ENCODE measurements at places on chromosomes 3 and 15.
A peak's percentile ranks its signal among the peaks of the same experiment; 100 is the strongest.

DNA sequence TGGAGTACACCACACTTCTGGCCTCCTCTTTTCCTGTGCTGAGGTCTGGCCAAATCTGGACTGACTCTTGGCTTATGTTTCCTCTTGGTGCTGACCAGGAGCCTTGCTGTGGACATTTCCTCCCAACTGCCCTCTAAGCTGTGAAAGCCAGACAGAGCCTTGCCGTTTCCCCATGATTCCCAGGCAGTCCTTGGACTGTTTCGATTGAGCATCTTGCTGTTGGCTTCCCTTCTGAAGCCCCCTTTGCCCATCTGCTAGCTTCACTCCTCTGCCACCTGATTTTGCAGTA is 110.5 kb downstream of the EPHB1 start:
- no peak for DNase-seq

GRCh38 chr3:126259411-126260391 is 79.3 kb upstream of the ALDH1L1 start:
- no peak for DNase-seq

DNA sequence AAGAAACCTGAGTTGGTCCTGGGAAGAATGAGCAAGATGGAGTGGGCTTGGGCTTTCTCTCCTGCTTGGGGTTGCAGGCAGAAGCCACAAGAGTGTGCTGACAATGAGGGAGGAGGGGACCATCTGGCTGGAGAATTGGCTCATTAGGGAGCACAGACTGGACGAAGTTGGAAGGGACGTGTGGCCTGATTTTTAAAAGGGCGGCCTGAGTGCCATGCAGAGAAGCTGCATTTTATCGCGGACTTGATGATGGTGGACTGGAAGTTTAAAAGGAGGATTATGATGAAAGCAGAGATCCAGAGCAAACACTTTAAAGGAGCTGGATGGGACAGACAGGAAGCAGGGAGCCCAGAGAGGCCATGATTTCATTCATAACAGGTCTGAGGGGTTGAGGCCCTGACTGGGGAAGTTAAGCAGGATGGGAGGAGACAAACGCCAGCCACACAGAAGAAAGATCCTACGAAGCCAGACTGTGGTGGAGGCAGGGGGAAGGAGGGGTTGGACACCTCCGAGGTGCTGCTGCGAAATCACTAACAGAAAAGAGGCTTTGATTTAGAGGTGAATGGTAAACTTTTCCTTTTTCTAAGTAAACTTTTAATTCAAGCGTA is 23.6 kb downstream of the TLNRD1 start:
- DNase-seq = peak; percentile 17

DNA sequence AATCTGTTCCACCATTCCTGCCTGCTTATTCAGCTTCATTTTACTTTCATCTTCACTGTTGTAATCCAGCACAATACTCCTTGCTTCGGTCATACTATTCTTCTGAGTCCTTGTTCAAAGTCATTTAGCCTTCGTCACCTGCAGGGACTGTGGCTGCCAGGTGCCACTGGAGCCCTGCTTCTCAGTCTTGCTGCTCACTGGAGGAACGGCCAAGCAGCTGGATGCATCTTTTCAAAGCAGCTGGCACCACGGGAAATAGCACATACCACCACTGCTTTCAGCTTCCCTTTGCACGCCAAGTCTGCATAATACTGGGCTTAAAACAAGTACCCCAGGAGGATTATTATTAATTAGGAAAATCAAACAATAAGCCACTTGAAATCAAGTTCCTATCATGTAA is 287.6 kb downstream of the BCHE start:
- DNase-seq = no peak

GRCh38 chr3:58180940-58181587 is 29.7 kb downstream of the DNASE1L3 start:
- DNase-seq = no peak

- DNase-seq = peak; percentile 13
Measured at GRCh38 chr3:119918992-119919933, 137.4 kb downstream of the NR1I2 start.

- no peak for DNase-seq
Measured at GRCh38 chr3:168884353-168884903, 779.1 kb downstream of the MECOM start.

DNA sequence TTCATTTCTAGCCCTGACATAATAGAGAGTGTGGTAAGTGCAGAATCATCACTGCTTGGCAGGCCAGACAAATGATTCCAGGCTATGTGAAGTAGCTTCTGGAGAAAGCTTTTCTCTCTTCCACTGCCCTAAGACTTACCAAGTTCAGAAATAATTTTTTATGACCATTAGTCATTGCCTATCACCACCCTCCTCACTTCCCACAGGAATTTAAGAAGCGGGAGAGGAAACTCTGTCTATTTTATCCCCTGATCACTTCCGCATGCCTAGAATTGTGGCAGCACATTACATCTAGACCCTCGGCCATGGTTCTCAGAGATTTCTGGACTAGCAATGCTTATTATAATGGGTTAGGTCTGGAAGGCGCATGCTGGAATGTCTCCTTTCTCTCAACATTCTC is 397.8 kb upstream of the NR2F2 start:
- no peak for DNase-seq

GRCh38 chr3:32706348-32707025 is 21.5 kb downstream of the CNOT10 start:
- no peak for DNase-seq

DNA sequence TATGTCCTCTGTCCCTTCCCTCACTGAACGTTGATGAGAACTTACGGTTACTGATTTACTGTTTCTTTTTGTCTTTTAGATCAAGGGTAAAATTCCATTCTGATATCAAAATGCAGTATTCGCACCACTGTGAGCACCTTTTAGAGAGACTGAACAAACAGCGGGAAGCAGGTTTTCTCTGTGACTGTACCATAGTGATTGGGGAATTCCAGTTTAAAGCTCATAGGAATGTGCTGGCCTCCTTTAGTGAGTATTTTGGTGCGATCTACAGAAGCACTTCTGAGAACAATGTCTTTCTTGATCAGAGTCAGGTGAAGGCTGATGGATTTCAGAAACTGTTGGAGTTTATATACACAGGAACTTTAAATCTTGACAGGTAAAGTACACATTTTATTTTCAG is 990 bp downstream of the MYNN start:
- DNase-seq = no peak

- no peak for DNase-seq
Measured at GRCh38 chr15:71496336-71496955, 313.9 kb upstream of the NR2E3 start.

DNA sequence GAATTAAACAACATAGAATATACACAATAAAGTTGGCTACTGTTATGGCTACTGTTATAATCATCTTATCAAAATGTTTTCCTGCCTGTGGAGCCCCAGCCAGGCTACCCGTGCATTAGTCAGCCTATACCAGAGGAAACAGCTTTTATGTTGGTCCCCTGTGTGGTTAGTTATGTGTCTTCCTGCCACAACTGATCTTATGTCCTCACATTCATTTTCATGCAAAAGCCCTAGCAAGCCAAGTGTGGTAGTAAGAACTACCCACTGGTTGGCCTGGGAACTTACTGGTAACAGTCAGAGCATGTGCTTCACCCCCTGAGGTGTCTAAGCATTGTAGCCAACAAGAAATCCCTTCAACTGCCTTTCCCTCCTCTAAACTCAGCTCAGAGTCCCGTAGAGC is 21.8 kb downstream of the MGLL start:
- peak; percentile 66 for DNase-seq

DNA sequence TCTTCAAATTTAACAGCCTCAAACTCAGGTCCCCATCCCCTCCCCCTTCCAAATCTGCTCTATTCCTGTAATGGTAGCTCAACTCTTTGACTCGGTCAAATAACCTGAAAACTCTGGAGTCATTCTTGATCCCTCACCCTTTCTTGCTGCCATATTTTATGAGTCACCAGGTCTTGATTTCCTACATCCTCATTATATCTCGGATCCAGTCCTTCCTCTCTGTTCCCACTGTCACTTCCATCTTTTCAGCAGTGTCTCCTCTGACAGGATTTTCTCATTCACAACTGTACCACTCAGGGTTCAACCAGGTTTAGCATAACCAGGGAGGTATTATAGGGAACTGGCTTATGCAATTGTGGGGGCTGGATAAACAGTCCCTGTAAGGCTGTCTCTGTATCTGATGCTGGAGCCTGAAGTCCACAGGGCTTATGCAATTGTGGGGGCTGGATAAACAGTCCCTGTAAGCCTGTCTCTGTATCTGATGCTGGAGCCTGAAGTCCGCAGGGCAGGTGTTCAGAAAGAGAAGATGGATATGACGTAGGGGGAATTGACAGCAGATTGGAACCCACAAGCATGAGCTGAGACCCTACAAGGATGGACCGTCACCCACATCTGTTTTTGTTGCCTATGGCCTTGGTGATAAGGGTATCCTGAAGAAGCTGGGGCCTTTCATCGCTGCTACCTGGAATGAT is 9.1 kb upstream of the FETUB start:
- no peak for DNase-seq

- DNase-seq = no peak
Measured at GRCh38 chr3:114675104-114675503, 381.3 kb downstream of the TIGIT start.

- DNase-seq = peak; percentile 30
Measured at GRCh38 chr3:98038876-98039275, 3.8 kb upstream of the GABRR3 start.

- no peak for DNase-seq
Measured at GRCh38 chr3:194574639-194575483, 58.4 kb downstream of the TMEM44 start.

GRCh38 chr3:100748220-100748619 is 38.9 kb downstream of the TFG start:
- no peak for DNase-seq

DNA sequence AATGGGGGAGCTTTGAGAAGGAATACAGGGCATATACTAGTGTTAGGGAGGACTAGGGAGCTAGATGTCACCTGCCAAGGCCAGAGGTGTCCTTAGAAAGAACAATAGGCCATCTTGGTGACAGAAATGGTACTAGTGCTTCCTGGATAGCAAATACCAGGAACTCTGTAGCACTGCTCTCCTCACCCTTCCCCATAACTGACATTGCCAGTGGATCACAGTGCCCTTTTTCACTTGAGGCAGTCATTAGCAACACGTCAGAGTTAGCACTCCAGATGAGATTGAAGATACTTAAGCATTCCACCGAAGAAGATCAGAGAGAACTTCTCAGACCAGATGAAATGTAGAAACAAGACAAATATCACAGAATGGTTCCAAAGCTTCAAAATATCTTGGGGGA is 103.1 kb upstream of the PDZRN3 start:
- no peak for DNase-seq

GRCh38 chr3:105629718-105630117 is 239.1 kb downstream of the CBLB start:
- no peak for DNase-seq

GRCh38 chr3:59754456-59755129 is 704.8 kb upstream of the CFAP20DC start:
- DNase-seq = no peak

DNA sequence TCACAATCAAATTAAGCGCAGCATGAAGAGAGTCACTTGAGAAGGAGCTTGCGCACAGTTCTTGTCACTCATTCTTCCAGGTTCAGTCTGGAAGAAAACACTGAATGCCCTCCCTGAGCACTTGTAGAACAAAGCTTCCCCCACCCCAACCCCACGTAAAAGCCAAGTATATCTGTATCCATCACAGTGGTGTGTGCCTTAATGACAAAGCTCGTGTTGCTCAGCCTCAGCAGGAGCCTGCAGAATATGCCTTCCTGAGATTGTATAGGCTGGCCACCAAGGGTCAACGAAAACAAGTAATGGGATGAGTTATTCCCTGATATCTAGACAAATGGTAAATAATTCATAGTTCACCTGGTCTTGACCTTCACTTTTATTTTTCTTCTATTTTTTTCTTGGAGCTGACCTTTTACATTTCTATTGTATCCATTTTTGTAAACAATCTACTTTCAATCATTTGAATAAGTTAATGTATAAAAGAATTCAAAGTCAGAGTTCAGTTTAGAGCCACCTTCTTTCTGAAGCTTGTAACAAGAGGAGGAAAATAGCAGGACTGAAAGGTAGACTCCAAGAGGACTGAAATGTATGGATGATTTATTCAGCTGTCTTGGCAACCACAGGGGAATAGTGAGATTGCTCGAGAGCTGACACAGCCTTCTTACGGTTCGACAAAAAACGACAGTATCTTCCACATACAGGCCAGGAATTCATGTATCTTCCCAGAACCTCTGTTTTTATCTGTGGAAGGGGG is 405.5 kb upstream of the TPM1 start:
- no peak for DNase-seq

GRCh38 chr3:70811880-70812279 is 499.4 kb upstream of the MDFIC2 start:
- no peak for DNase-seq

GRCh38 chr3:33577588-33577987 is 137.4 kb upstream of the UBP1 start:
- DNase-seq = no peak

GRCh38 chr3:112615989-112616731 is 24.8 kb downstream of the CCDC80 start:
- no peak for DNase-seq

GRCh38 chr3:4413467-4413866 is 53.6 kb downstream of the SUMF1 start:
- DNase-seq = no peak

DNA sequence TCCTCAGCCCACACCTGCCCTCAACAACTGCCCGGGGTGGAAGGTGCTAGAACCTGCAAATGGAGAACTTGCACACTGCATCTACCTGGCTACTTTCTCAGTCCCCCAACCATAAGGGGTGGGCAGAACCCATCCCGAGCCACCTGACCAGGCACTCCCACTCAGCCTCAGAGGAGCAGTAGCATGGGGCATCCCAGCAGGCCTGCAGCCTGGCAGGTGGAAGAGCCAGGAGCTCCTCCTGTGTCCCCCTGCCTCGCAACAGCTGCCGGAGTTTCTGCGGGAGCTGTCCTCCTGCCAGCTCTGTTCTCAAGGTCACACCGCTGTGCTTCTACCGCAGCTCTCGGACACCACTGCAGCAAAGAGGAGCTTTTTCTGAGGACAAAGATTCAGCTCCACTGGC is 27.5 kb downstream of the RAB6B start:
- no peak for DNase-seq

DNA sequence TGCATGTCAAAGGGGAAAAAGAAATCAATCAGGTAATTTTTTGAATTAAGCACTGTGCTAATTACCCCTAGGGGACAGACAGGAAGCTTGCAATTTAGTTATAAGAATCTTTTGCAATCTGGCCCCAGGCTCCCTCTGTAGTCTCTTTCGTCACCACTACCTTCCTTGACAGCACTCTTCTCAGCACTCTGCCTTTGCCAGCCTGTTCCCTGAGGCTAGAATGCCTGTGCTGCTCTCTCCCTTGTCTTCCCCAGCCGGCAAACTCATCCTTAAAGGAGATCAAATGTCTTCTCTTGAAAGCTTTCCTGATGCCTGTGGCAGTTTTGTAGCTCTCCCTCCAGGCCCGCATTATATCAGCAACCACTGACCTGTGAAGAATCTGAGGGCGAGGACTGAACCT is 32.4 kb upstream of the PRTG start:
- no peak for DNase-seq

DNA sequence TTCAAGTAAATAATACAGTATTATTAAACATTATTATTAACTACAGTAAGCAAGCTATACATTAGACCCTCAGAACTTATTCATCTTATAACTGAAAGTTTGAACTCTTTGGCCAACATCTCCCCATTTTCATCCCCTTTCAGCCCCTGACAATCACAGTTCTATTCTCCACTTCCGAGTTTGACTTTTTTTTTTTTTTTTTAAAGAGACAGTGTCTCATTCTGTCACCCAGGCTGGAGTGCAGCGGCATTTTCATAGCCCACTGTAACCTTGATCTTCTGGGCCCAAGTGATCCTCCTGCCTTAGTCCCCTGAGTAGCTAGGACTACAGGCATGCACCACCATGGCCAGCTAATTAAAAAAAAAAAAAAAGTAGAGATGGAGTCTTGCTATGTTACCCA is 41.3 kb upstream of the LRIG1 start:
- DNase-seq = no peak
